Fibroblast of skin of left quadriceps (primary cell): ENCODE measurements at places on chromosomes 12 and 14.

- DNase-seq: no peak
These were observed 234.8 kb upstream of the FOXN3 start for GRCh38 chr14:89651805-89652204.

DNA sequence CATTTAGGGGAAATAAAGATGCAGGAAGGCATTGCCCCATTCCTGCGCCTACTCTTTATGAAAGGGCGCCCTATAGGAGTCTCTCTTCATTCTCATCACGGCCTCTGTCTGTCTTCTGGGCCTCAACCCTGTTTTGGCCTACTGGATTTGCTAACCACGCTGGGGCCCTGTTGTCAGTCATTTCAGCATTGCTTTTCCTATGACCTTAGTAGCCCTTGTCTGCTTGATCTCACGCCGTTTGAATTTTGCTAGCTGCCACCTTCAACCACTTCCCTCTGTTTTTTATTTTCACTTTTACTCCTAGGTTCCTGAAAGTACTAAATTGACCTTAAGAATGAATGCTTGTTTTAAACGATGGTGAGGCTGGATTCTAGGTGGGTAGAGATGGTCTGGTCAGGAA lies 139.0 kb downstream of the SYNE2 start:
- DNase-seq: no peak

- DNase-seq: no peak
These were observed 32.4 kb downstream of the HIGD1C start for GRCh38 chr12:50984586-50985298.

DNA sequence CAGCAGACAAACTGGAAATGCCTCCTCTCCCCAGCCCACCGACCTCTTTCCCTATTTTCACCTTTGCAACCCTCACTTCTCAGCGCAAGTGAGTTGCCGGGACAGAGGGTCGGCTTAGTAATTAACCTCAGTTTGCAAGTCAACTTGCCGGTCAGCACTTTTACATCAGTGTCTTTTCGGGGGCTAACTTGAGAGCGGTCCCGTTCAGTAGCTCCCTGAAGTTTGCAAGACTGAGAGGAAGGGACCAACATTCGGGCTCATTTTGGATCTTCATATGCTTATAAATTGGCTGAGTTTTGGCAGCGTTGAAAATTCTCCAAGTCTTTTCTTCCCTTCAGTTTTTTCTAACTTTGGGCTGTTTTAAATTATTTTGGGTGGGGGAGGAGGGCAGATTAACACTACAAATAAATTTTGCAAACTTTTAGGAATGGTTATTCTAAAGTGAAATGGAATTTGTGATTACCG lies 846 bp downstream of the BRMS1L start:
- no peak for DNase-seq

GRCh38 chr12:68231691-68232090 lies 6.1 kb upstream of the IL26 start:
- no peak for DNase-seq

DNA sequence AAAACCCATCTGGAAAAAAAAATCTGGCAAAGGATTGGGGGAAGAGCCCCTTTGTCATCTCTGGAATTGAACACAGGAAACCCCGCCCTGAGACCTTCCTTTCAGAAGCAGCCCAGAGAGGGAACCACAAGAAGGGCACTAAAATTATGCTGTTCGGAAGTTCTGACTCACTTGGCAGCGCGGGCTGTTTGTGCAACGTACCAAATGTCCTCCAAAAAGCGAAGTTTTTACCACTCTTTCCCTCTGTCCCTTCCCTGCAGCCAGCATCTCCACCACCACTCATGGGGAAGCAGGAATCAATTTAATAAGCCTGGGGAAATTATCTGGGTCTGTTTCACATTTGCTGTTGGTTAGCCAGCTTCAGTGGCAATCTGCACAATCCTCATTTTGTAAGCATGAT lies 3.2 kb upstream of the SYNE3 start:
- DNase-seq: peak; percentile 75

DNA sequence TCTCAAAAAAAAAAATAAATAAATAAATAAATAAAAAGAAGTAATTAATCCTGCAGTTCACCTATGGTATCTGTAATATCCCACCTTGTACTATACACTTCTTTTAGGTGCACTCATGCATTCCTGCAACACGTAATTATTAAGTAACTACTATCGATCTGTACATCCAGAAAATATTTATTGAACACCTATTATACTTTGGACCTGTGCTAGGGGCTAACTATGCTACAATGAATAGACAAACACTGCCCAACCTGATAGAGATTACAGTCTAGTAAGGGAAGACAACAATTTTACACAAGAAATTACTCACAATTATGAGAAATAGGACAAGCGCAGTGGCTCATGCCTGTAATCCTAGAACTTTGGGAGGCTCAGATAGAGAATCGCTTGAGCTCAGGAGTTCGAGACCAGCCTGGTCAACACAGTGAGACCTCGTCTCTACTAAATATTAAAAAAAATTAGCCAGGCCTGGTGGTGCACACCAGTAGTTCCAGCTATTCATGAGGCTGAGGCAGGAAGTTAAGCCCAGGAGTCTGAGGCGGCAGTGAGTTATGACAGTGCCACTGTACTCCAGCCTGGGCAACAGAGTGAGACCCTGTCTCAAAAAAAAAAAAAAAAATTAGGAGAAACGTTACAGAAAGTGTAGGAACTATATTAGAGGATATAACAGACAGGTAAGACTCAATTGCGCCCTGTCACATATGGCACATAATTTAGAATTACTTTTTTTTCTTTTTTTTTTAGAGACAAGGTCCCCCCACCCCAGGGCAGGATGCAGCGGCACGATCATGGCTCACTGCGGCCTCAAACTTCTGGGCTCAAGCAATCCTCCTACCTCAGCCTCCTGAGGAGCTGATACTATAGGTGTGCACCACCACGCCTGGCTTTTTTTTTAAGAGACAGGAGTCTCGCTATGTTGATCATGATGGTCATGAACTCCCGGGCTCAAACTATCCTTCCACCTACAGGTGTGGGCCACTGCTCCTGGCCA lies 1.2 kb downstream of the NRDE2 start:
- no peak for DNase-seq
